ENCODE measurements at places on chromosomes 1 and 21.
A peak's percentile ranks its signal among the peaks of the same experiment; 100 is the strongest.

- DNase-seq: no peak
These were observed 15.7 kb downstream of the PEX14 start for GRCh38 chr1:10490286-10490970.

DNA sequence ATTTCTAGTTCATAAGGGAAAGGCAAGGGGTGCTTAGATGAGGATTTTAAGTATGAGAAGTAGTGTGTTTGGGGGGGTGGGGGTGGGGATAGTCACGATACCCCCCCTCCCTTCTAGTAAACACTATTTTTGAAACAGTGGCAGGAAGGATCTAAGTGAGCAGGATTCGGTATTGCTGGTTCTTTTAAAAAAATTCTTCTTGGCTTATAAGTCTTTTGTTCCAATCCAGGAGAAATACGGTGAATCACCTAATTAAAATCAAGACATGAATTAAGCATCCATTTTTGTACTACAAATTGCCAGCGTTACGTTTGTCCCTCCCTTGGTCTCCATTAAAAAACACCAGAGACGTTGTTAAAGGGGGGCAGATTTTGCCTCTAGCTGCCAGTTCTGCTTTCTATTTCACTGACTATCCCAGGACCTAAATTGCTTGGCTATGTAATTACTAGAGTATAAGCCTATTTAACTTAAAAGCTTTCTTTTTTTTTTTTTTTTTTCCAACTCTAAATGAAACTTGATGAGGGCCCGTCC, 911 bp downstream of the LMO4 start:
- peak; percentile 55 for DNase-seq

- DNase-seq: no peak
These were observed 119.6 kb downstream of the USH2A start for GRCh38 chr1:216303690-216304089.

DNA sequence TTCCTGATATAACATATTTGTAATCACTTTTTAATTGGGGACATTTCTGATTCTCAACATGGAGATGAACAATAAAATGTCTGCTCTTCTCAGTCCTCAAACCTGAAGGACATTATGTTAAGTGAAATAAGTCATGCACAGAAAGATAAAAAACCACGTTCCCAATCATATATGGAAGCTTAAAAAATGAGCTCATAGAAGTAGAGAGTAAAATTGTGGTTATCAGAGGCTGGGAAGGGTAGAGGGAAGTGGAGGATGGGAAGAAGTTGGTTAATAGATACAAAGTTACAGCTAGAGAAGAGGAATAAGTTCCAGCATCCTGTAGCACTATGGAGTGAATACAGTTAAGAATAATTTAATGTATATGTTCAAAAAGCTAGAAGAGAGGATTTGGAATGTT, 1.5 kb upstream of the CD48 start:
- no peak for DNase-seq

DNA sequence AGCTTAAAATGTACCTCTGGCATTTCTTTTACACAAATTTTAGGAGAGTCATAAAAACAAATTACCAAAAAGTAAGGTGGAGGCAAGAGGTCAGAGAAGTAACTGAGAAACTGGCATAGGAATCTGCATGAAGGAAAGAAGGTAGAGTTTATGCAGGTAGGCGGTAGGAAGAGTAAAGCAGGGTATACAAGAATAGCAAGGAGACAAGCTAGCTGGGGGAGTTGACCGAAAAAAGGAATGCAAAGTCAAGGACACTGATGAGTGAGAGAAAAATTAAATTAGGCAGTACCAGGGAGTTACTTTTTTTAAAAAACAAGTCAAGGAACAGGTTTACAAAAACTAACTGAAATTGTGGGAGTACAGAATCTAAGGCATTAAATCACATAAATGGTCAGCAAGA, 56.0 kb downstream of the FOXJ3 start:
- no peak for DNase-seq

DNA sequence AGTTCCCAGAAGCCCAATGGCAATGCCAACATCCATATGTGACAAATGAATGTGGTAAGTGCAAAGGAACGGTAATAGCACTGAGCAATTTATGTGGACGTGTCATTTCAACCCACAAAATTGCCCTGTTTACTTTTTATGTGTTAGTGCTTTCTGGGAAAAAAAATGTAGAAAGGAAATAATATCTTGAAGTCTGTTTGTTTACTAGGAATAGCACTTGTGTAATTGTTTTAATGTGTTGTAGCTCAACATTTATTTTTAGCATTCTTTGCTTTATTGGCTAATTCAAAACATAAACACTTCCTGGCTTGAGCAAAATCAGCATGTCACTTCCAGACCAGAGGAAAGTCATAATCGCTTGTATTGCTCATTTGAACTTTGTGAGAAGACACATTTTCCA, 224.8 kb upstream of the KCNK2 start:
- DNase-seq: peak; percentile 79

DNA sequence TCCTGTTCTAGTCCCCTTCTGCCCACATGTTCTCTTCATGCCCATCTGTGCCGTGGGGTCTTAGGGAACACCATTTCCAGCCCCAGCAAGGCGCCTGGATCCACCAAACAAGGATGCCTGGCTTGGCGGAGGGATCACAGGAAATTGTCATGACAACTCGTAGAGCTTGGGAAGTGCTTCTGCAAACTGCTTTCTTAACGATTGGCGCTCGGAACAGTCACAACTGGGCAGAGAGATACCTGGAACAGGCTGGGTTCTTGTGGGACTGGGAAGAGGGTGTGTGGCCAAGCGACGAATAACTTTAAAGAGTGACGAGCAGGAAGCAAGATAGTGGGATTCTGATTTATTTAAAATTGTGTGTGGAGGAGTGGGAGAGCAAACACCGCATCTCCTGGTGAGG, 329.8 kb downstream of the RPS6KC1 start:
- no peak for DNase-seq

DNA sequence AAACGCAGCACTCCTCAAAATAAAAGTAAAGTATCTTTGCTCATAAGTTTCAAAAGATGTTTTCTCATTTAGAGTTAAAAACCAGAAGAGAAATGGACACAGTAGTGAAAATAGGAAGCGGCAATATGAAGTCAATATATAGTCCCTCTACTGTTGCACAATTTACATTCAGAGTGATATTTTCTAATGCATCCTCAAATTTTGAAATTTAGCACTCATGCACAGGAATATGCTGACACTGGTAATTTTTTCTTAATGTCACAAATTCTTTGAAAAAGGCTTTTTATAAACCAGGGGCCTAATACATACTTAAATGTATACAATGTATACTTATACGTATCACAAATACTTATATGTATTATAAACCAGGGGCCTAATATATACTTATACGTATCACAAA, 19.5 kb downstream of the ST7L start:
- DNase-seq: no peak

DNA sequence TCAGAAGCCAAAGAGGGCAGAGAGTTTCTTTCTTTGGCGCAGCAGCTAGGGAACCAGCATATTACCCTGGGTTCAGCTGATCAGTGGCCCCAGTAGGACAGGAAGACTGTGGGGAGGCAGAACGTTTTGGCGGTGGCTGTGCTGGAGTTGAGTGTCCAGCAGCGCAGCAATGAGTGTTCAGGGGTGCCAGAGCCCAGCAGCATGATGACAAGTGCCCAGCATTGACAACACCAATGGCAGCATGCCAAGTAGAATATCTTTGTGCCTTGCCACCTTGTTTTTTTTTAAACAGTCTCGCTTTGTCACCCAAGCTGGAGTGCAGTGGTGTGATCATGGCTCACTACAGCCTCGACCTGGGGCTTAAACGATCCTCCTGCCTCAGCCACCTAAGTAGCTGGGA, 106.7 kb upstream of the CDC42BPA start:
- no peak for DNase-seq

DNA sequence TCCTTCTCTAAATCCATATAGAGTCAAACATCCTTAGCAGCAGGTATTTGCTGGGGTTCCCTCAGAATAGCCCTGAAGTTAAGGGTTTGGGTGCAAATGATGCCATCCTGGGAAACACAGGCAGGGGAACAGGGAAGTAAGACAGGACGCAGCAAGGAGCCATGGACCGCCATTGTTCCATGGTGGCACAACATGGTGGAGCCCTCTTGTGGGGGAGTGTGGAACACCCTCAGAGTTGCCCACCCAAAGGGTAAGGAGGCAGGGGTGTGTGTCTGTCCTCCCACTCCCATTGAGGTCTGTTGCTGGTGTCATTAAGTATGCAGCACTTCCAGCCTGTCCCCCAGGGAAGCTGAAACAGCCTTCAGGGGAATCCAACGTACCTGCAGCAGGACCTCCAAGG, 20.4 kb upstream of the RCAN1 start:
- no peak for DNase-seq

- peak; percentile 72 for DNase-seq
These were observed 722 bp upstream of the SLC19A2 start for GRCh38 chr1:169486281-169487051.

DNA sequence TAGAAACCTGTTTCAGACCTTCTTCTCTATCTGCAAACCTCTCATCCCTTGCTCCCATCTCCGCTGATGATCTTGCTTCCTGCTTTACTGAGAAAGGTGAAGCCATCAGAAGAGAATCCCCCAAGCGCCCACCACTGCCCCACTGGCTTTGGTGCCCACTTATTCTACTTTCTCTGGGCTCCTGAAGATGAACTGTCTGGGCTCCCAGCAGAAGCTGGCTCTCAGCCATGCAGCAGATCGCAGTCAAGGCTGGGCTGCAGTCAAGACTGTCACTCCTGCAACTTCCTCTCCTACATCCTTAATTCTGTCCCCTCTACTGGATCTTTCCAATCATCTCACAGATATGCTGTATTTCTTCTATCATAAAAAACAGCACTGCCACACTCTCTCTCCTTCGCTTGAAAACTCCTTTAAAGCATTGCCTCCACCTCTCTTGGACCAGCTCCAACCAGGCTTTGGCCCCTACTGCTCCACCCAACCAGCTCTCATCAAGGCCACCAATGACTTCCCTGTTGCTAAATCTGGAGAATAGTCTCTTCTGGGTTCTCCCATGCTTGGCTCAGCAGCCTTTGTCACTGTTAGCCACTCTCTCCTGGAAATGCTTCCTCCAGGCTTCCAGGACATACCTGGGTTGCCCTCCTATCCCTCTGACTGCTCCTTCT, 25.8 kb downstream of the TRIM62 start:
- no peak for DNase-seq

DNA sequence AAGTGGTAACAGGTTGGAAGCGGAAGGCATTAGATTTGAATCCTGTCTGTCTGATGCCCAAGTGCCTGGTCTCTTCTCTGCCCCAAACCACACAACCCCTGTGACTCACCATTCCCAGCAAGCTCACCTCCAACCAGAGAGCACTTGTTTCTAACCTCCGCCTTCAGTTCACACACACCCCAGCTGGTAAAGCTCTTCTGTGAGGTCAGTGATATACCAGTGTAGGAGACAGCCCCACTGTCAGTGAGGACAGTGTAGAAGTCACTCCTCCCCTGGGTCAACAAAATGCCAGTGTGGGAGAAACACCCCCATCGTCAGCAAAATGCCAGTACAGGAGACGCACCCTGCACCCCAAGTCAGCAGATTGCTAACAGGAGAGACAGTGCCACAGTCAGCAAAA, 2.6 kb downstream of the RIMS3 start:
- DNase-seq: peak; percentile 37

GRCh38 chr1:25037174-25038074, 107.3 kb upstream of the RUNX3 start:
- peak; percentile 49 for DNase-seq

- DNase-seq: no peak
These were observed 5.9 kb upstream of the CTRC start for GRCh38 chr1:15432324-15432723.

- no peak for DNase-seq
These were observed 334.7 kb downstream of the OMA1 start for GRCh38 chr1:58211869-58212268.

DNA sequence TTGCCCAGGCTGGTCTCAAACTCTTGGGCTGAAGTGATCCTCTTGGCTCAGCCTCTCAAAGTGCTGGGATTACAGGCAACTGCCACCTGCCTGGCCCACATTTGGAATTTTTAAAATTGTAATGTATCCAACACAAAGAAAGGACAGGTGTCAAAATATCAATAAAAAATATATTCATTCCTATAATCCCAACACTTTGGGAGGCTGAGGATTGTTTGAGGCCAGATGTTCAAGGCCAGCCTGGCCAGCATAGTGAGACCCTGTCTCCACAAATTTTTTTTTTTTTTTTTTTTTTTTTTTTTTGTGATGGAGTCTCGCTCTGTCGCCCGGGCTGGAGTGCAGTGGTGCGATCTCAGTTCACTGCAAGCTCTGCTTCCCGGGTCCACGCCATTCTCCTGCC, 10.0 kb downstream of the HES2 start:
- DNase-seq: no peak

DNA sequence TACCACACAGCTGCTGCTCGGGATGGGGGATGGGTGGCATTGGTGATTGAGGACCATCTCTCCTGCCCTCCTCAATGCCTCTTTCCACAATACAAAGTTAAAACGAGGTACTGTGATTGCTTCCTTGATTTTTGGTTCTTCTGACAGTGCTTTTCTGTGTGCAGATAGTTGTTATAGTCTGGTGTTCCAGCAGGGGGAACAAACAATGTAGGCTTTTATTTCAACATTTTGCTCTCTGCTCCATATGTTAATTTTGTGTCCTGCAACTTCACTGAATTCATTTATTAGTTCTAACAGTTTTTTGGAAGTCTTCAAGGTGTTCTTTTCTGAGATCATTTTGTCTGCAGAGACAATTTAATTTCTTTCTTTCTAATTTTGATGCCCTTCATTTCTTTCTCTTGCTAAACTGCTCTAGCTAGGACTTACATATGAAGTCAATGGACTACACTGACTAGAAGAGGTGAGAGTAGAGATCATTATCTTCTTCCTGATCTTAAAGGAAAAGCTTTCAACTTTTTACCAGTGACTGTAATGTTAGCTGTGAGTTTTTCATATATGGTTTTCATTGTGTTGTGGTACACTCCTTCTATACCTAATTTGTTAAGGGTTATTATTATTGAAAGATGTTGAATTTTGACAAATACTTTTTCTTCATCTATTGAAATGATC, 45.4 kb downstream of the TNFSF18 start:
- DNase-seq: no peak

DNA sequence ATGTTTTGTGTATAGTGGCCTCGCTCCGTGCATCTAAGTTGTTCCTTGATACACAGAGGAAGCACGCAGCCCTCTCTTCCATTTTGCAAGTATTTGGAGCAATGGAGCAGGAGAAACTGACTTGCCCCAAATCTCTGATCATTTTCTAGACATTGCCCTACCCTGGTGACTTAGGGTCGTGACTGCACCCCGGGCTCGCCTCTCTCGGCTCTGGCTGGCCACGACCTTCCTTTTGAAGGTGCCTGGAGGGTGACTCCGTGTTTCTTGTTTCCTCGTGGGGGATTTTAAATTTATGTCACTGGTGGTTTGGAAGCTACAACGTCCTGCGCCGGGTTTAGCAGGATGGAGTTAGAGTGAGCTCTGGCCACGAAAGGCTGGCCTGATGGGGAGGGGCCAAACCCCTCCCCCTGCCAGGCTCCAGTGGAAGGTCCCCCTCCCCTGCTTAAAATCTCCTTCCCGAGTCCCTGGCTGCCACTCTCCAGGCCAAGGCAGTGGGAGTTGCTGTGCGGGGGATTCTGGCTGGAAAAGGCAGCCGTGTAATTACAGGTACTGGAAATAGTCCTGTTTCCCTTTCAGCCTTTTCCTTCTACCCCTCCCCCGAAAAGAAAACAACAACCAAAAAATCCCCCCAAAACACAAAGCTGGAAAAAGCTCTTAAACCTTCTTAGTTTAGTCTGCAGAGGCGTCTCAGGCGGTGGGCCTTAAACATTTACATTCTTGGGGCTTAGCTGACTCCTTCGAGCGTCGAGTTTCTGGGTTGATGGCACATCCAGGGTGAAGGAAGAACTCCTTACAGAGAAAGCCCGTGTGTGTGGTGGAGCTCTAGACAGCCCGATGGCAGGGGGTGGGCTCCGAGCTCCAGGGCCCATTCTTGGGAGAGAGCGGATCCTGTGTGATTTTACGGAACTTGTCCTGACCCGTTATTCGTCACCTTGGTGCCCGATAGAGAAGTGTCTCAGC, 28.1 kb downstream of the SPSB1 start:
- DNase-seq: peak; percentile 84

All from mesenchymal stem cell (in vitro differentiated cells and primary cell).